ENCODE measurements at places on chromosomes 16 and 17.

- DNase-seq, result peak; percentile 91
Observed at GRCh38 chr17:27293898-27294688, at the start of gene WSB1. WSB1 (plus strand) TSS chr17:27294114; CDS start chr17:27294396, 282 bp downstream.

GRCh38 chr16:82240111-82240510 is 70.1 kb upstream of the MPHOSPH6 start:
- DNase-seq, result no peak

GRCh38 chr17:79273660-79274059 is 199.0 kb downstream of the ENGASE start:
- no peak for DNase-seq

- DNase-seq, result no peak
Observed at GRCh38 chr16:46873201-46873600, 11.0 kb upstream of the GPT2 start.

- no peak for DNase-seq
Observed at GRCh38 chr17:31843070-31843745, 15.8 kb downstream of the COPRS start.

GRCh38 chr16:61323456-61323855 is 712.8 kb downstream of the CDH8 start:
- no peak for DNase-seq

DNA sequence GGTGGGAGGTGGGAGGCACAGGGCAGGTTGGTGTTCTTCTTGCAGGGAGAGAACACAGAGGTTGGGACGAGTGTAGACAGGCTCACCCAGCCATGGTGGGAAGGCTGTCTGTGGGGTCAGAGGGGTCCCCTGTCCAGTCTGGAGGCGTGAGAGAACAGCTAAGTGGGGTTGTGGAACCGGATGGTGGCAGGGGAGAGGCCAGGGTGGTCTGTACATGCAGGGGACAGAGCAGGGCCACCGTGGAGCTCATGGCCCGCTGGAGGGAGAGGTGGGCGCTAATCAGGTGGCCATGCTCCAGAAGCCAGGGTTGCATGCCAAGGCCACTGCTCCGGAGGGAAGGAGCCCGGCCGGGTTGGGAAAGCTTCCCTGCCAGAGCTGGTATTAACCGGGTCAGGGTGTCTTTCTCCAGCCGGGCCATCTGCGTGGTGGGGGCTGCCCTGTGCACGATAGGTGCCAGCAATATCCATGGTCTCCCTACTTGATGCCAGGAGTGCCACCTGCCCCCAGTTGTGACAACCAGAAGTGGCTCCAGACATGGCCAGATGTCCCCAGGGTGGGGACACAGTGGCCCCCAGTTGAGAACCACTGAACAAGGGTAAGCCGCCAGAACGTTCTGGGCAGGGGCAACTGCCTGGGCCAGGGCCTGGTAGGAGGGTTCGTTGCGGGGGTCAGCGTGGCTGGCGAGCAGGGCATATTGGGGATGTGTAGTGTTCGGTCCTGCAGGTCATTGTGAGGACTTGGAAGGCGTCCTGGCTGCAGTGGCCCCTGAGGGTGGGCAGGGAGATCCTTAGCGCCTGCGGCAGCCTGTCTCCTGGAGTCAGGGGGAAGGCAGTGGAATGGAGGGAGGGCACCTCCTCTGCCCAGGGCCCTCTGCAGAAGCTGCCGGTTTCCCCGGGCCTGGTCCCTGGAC is 5.1 kb downstream of the SNN start:
- no peak for DNase-seq

DNA sequence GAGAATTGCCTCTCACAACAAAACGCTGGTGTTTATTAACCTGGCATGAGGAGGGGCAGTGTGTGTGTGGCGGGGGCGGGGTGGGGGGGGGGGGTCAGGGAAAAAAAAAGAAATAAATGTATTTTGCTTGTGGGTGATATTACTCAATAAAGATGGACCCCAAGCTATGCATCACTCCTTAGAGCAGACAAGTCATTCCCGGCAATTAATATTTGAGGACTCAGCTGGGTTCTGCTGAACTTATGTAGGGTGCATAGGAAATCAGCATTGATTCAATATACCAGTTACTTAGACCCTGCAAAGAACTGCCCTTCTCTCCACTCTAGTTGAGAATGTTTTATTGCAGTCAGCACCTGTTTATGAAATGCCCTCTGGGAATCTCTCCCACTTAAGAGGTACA is 206.2 kb upstream of the MAF start:
- no peak for DNase-seq
